Muscle of leg (tissue), 16 donors: ENCODE measurements at places on chromosomes 7 and 10. TPM values are rescaled to one million over a fixed set of nuclear protein-coding genes. Genes with fewer than 3 reads are reported as not detected.

SH2D4B gene
- total RNA-seq, result 0.04 TPM

TFAM gene
- total RNA-seq, result 37.5 TPM

DNA sequence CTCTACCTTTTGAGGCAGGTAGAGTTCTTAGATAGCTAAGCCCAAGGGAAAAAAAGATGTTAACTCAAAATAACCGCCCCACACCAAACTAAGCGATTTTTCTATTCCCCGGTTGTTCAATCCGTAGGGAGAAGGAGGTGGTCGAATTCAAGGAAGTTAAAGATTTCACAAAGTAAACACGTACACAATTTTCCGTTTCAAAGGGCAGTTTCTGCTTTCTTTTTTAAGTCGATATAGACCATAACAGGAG lies 842 bp downstream of the KBTBD2 start:
- no peak for DNase-seq

GRCh38 chr10:24907956-24908355 lies 44.5 kb downstream of the PRTFDC1 start:
- peak; percentile 33 for DNase-seq

- no peak for DNase-seq
Measured at GRCh38 chr10:1190052-1190395, 133.8 kb downstream of the WDR37 start.

DNA sequence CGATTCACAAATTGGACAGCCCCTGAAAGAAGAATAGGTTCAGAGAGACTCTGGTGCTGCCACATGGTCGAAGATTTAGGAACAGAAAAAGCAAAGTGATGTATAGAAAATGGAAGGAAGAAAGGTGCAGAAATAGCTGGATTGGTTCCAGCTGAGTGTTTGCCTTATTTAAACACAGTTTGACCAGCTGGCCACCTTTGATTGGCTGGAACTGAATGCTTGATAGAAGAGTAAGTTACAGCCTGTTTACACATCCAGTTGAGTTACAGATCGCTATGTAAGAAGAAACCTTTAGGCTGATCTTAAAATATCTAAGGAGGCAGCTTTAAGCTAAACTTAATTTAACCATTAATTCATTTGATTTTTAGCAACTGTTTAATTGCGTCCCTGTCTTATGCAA lies 40.3 kb upstream of the KAT6B start:
- no peak for DNase-seq

GRCh38 chr7:2237109-2237602 lies 4.4 kb upstream of the MAD1L1 start:
- peak; percentile 82 for DNase-seq

DNA sequence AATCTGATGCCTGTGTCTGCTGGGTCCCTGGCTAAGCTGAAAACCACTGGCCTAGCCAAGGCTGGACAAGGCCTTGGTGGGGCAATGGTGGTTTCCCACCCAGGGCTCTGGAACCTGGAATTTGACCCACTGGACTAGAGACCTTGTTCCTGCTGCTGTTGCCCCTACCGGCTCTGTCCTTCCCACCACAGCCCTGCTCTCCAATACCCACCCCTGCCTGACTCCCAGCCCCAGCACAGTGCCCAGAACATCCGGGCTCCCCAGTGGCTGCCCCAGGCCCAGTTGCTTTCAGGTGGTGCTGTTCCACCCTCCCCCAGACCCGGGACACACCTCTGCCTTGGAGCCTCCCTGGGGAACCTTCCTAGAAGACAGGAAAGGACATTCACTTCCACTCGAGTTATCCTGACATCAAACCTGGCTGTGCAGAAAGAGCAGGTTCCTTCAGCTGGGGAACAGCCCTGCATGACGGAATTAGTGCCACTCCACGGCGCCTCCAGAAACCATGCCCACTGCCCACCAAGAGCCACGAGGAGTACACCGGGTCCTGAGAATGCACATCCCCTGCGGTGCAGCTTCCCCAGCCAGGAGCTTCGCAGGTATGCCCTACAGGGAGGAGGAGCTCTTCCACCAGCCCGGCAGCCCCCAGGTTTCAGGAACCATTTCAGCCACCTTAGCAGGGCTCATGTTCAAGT lies 152.8 kb downstream of the OAT start:
- no peak for DNase-seq

- DNase-seq, result peak; percentile 91
Measured at GRCh38 chr10:129971381-129972144, 7.5 kb upstream of the EBF3 start.

DNA sequence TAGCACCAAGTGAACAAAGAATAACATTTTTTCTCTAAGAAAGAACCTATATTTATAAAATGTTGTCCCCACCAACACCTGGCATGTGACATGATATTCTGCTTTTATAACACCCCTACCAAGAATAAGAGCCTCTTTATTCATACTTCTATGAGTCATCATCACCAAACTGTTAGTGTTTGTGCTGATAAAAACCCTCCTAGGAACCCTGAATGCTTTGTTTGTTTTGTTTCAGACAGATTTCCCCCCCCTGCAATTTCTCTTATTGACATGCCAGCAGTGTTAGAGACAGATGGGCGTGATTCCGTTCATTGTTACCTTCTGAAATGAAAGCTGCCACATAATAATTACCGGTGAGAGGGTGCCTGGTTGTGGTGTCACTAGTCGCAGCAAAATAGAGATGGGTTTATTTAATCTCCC lies 651.1 kb downstream of the SORCS1 start:
- peak; percentile 18 for DNase-seq

GRCh38 chr7:92352009-92352408 lies 95.3 kb upstream of the GATAD1 start:
- DNase-seq, result no peak
